Astrocyte (in vitro differentiated cells and primary cell): ENCODE measurements at places on chromosomes 4 and X.
A peak's percentile ranks its signal among the peaks of the same experiment; 100 is the strongest.

DNA sequence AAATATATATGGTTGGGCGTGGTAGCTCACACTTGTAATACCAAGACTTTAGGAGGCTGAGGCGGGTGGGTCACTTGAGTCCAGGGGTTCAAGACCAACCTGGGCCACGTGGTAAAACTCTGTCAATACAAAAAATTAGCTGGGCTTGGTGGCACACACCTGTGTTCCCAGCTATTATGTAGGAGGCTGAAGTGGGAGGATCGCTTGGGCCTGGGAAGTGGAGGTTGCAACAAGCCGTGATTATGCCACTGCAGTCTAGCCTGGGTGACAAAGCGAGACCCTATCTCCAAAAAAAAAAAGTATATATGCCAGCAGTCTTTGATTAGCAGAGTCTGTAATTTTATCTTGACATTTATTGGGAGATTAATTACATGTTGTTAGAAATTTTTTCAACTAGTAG is 8.7 kb downstream of the EIF2S3 start:
- no peak for DNase-seq
- peaks cover 28% of the 10 kb centered on the region for H3K36me3 ChIP-seq
- H3K4me3 ChIP-seq = no peak overlapping the region
- H3K27me3 ChIP-seq = no peaks in the 10 kb centered on the region
- no peak overlapping the region for H3K27ac ChIP-seq

- DNase-seq = peak; percentile 49
- H3K27ac ChIP-seq = no peak overlapping the region
- no peak overlapping the region for H3K4me3 ChIP-seq
Observed at GRCh38 chr4:99473131-99473530, 37.7 kb upstream of the C4orf17 start.

- H3K4me1 ChIP-seq = no peaks in the 10 kb centered on the region
- peak; percentile 19 for DNase-seq
- no peak overlapping the region for H3K27ac ChIP-seq
- peaks cover 7% of the 10 kb centered on the region for H3K36me3 ChIP-seq
- H3K27me3 ChIP-seq = no peaks in the 10 kb centered on the region
Observed at GRCh38 chr4:156838761-156839160, 132.8 kb downstream of the PDGFC start.

DNA sequence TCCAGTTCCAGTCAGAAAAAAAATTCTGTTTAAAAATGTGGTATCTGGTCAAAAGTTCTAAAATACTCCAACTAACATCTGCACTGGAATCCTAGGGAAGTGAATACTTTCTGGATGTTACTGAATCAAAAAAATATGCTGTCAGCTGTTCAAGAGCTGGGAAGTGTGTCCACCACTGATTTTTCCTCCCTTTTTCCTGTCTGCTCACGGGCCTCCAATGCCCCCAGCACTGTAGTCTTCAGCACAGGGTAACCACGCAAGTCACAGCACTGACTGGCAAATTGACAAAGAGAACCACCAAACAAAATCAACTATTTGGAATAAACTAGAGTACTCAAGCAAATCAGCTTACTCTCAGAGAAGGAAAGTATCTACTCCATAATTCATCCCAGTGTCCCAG is 9.9 kb downstream of the VEGFC start:
- H3K27ac ChIP-seq = peak overlapping the region; percentile 44
- no peaks in the 10 kb centered on the region for H3K36me3 ChIP-seq
- no peak for DNase-seq
- H3K4me3 ChIP-seq = no peak overlapping the region

- H3K27ac ChIP-seq = no peak overlapping the region
- H3K4me3 ChIP-seq = no peak overlapping the region
- no peak for DNase-seq
- no peaks in the 10 kb centered on the region for H3K27me3 ChIP-seq
Observed at GRCh38 chr4:165248102-165248501, 40.7 kb downstream of the KLHL2 start.

DNA sequence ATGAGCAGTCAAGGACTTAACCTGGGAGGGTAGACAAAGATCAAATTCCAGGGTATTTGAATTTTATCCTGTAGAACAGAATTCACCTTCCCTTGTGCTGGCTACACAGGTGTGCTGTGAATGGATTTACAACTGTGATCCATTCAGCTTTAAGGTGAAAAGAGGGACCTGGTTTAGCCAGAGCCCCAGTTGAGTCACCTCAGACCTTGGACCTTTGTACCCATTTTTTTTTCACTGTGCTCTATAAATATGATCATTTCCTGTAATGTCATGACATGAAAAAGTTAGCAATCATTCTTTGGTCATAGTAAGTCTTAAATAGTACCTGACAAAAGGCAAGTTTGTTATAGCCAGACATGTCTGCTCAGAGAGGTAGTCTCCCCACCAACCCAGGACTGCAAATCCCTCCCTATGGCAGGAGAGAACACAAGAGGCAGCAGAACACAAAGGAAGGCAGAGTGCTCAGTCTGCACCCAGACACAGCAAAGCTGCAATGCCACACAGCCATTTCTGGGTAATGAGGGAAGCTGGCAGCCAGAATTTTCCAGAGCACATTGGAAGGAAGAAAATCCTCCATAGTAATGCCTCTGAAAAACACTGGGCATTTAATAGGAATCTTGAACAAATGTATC is 77.9 kb downstream of the CXXC4 start:
- no peak for DNase-seq
- no peaks in the 10 kb centered on the region for H3K4me1 ChIP-seq
- H3K27me3 ChIP-seq = no peaks in the 10 kb centered on the region
- no peaks in the 10 kb centered on the region for H3K36me3 ChIP-seq
- no peak overlapping the region for H3K4me3 ChIP-seq

DNA sequence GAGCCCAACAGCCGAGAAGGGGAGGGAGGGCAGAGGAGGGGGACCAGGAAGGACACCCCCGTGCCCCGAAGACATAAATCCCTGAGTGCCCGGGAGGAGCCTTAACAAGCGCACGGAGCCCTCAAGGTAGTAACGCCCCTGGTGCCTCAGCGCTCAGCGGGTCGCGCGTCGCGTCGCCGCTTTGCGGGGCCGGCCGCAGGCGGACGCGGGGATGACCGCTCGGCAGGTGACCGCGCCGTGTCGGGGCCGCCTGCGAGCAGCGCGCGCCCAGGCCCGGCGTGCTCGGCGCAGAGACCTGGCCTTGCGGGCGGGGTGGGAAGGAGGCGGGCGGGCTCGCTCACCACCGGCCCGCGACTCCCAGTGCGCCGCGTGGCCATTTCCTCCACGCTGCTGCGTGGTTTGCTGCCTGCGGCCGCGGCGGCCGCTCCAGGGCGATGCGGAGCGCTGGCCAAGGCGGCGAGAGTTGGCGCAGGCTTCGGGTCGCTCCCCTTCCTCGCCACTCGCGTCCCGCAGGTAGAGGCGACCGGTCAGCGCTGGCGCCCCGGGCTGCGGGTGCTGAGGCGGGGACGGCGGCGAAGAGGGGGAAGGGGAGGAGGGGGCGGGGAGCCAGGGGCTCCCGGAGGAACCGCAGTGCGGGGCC is 632 bp downstream of the CCSER1 start:
- H3K27me3 ChIP-seq = peaks cover 10% of the 10 kb centered on the region
- H3K4me3 ChIP-seq = peak overlapping the region; percentile 64
- no peaks in the 10 kb centered on the region for H3K4me1 ChIP-seq
- H3K36me3 ChIP-seq = no peaks in the 10 kb centered on the region

GRCh38 chrX:95903490-95903889 is 781.2 kb upstream of the DIAPH2 start:
- no peaks in the 10 kb centered on the region for H3K4me1 ChIP-seq
- no peaks in the 10 kb centered on the region for H3K27me3 ChIP-seq
- no peaks in the 10 kb centered on the region for H3K36me3 ChIP-seq
- H3K4me3 ChIP-seq = no peak overlapping the region
- DNase-seq = no peak

- peaks cover 23% of the 10 kb centered on the region for H3K4me1 ChIP-seq
- DNase-seq = no peak
- H3K4me3 ChIP-seq = no peak overlapping the region
- no peaks in the 10 kb centered on the region for H3K36me3 ChIP-seq
- no peak overlapping the region for H3K27ac ChIP-seq
Observed at GRCh38 chr4:52842792-52843191, 19.3 kb upstream of the RASL11B start.

GRCh38 chrX:23509256-23509655 is 158.0 kb upstream of the PRDX4 start:
- peaks cover 11% of the 10 kb centered on the region for H3K4me1 ChIP-seq
- H3K27me3 ChIP-seq = no peaks in the 10 kb centered on the region
- H3K36me3 ChIP-seq = no peaks in the 10 kb centered on the region
- H3K4me3 ChIP-seq = no peak overlapping the region
- DNase-seq = no peak
- H3K27ac ChIP-seq = no peak overlapping the region

- no peak for DNase-seq
- no peaks in the 10 kb centered on the region for H3K36me3 ChIP-seq
- no peaks in the 10 kb centered on the region for H3K27me3 ChIP-seq
- no peak overlapping the region for H3K4me3 ChIP-seq
Observed at GRCh38 chrX:107146670-107147069, 28.0 kb upstream of the RBM41 start.

DNA sequence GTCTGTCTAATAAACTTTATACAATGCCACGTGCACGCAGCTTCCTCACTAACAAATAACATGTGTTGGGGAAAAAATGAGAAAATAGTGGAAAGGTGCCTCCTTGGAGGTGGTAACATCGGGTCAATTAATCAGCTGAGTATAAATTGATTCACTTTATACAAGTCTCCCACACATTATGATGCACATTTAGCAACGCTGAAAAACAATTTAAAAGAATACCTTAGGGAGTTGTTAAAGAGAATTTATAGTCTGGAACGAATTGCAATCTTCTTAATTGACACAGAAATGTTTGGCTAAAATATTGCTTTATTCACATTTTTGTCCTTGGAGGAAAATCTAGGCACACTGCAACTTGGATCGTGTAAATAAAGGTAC is 84.2 kb downstream of the HPRT1 start:
- no peak overlapping the region for H3K4me3 ChIP-seq
- peaks cover 4% of the 10 kb centered on the region for H3K36me3 ChIP-seq
- peaks cover 21% of the 10 kb centered on the region for H3K4me1 ChIP-seq

GRCh38 chrX:20637351-20637750 is 370.6 kb upstream of the RPS6KA3 start:
- no peaks in the 10 kb centered on the region for H3K27me3 ChIP-seq
- H3K4me1 ChIP-seq = no peaks in the 10 kb centered on the region
- H3K36me3 ChIP-seq = no peaks in the 10 kb centered on the region
- DNase-seq = peak; percentile 53
- no peak overlapping the region for H3K4me3 ChIP-seq
- H3K27ac ChIP-seq = no peak overlapping the region
